Stimulated activated CD8-positive, alpha-beta memory T cell treated with anti-CD3 and anti-CD28 coated beads, Interleukin-4, amount 100 ng/mL, for 48 hours (primary cell): ENCODE measurements at places on chromosomes 5 and 9.

DNA sequence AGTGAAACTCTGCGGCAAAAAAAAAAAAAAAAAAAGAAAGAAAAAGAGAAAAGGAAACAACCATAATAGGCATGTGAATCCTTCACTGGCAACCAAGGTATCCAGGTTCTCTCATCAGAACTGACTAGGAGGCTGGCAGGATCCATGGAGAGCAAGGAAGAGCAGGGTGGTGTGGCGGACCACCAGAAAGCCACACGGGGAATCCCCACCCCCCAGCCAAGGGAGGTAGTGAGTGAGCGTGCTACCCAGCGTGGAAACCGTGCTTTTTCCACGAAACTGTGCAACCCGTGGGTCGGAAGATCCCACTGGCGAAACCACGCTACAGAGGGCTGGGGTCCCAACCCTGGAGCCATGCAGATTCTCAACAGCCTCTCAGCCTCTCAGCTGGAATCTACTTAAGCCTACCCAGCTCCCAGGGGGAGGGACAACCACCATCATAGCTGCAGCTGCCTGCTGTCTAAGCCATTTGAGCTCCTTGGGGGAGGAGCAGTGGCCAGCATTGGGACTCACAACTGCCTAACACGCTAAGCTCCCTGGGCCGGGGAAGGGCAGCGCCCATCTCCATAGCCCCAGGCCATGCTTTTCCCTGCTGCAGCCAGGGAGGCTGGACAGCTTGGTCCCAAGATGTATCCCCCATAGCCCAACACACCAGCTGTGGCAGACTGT is 91.6 kb downstream of the PRELID2 start:
- DNase-seq, result no peak

DNA sequence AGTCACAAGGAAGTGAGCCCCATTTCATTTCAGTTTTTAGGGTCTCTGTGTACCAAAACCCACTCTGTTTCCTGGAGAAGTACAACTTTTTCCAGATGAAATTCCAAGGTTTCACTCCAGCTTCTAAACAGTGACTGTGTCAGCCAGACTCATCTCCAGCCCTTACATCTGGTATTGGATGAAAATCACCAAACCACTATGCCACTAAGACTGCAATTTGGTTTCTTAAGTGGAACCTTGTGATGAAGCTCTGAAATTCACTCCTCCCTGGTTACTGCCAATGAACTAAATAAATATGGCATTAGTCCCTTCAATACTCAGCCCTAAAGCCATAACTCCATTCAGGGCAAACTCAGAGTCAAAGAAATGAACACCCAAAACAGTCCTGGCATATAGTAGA is 211.2 kb upstream of the DAPK1 start:
- no peak for DNase-seq

- DNase-seq, result no peak
Observed at GRCh38 chr9:103988821-103989220, 105.3 kb upstream of the SMC2 start.

- DNase-seq, result no peak
Observed at GRCh38 chr5:89106480-89106879, 223.5 kb upstream of the MEF2C start.

GRCh38 chr5:76622973-76623596 is at the start of gene F2RL2:
Gene F2RL2 (minus strand): TSS chr5:76623403. CDS start chr5:76623230, 173 bp downstream.
- DNase-seq, result no peak

GRCh38 chr9:94593459-94594345 is at the start of gene FBP2:
Gene FBP2 (minus strand): TSS chr9:94593824. CDS start chr9:94593726, 98 bp downstream.
- DNase-seq, result no peak

DNA sequence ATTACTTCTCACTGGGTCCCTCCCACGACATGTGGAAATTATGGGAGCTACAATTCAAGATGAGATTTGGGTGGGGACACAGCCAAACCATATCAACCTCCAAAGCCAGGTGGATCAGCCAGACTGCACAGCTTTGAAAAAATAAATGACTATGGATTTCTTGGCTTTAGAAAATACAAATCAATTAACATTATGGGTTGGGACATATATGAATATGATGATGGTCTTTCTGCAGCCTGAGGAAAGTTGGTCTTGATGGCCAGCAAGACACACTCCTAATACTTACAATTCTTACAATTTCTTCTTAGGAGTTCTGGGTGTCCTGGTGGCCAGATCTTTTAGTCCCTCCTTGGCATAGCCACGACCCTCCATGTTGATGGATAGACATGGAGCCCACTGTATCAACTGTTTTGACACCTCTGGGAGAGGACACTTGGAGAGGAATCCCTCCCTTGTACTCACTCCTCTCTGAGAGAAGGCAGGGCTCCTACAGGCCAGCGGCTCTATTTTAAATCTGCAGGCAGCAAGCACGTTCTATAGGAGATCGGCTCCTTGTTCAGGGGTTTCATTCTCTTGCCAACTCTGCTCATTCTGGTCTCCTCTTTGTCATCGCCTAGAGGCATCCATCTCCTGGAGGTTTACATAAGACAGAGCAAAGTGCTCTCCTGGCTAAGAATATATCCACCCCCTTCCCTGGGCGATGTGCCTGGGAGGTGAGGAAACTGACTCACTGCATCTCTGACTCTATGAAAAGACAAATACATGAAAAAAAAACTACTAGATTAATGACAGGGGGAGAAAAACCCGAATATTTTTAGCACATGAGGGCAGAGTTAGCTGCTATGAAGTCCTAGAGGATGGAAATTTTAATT is 145.9 kb downstream of the CARTPT start:
- no peak for DNase-seq

DNA sequence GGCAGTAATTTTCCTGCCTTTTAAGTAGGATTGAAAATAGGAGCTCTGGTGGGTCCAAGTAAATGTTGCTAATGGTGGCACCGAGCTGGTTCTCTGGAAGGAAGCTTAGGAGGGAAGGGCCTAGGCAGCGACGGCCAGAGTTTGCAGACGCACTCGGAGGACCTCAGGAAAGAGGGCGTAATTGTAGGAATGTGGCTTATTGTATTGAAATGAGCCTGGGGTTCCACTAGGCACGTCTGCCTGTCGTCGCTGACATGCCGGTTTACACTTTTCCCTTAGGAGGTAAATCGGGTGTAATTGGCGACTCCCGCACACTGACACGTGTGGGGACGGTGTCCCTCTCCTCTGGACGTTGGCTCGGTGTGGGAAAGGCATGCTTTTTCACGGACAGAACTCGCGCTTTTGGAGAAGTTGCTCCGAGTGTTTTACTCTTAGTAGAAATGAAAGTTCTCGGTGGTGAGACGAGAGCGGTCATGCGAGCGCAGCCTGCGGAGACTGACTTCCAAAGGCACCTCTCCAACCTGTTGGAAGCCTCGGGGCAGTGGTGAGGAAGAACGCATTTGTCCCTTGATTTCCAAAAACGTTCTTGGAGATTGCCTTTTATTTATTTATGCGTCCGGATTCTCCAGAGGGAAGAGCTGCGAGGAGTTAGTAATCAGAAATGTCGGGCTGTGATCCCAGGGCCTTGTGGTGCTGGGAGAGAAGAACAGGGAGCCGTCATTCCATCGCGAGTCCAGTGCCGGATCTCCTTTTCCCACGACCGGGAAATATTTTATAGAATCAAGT is 1.3 kb downstream of the NR4A3 start:
- peak; percentile 53 for DNase-seq

DNA sequence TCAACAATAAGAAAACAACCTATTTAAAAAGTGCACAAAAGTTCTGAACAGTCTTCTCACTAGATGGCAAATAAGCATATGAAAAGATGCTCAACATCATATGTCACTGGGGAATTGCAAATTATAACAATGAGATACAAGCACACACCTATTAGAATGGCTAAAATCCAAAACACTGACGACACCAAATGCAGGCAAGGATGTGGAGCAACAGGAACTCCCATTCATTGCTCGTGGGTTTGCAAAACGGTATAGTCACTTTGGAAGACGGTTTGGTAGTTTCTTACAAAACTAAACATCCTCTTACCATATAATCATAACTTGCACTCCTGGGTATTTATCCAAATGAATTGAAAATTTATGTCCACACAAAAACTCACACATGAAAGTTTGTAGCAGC is 100.9 kb upstream of the TBC1D2 start:
- DNase-seq, result no peak

GRCh38 chr5:149423794-149424268 is 44.7 kb upstream of the IL17B start:
- no peak for DNase-seq

DNA sequence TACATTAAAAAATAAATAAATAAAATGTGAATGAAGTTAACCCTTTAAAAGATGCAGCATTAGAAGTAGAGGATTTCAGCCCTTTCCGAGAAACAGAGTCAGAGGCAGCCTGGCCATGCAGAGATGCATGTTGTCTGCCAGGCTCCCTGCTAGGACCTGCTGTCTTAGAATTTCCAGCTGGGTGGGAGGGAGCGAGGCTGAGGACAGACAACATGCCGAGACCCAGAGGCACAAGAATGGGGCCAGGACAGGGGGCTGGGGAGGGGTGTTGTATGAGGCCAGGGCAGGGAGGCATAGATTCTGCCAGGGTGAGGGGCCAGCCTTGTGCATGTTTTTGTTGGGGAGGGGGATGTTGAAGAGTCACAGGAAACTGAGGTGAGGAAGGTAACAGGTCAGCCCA is 68.6 kb upstream of the NEURL1B start:
- DNase-seq, result no peak

DNA sequence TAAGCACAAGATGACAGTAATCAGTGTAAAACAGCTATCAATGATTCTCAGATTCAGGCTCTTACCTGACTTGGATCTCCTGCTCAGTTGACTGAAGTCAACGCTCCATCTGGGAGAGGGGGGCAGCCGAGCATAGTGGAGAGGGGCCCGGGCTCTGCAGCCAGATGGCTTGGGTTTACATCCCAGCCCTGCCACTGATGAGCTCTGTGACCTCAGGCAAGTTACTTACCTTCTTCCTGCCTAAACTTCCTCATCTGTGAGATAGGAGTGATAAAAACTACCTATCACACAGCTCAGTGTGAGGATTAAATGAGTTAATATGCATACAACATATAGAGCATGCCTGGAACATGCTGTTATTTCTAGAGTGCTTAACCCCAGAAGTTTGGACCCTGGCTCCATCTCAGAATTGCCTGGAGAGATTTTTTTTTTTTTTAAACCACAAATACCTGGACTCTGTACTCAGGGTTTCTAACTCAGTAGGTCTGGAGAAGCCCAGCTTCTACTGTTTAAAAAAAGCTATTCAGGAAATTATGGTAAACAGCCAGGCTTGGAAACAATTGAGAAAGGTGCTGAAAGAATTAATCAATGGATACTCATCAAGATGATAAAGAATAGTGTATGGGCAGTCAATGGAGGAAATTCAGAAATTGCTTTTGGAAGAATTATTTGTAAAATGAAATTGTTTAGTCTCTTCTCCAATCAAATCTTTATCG is 72.2 kb downstream of the ANKRD55 start:
- no peak for DNase-seq

GRCh38 chr9:7226007-7226640 is 468.4 kb downstream of the KDM4C start:
- no peak for DNase-seq

DNA sequence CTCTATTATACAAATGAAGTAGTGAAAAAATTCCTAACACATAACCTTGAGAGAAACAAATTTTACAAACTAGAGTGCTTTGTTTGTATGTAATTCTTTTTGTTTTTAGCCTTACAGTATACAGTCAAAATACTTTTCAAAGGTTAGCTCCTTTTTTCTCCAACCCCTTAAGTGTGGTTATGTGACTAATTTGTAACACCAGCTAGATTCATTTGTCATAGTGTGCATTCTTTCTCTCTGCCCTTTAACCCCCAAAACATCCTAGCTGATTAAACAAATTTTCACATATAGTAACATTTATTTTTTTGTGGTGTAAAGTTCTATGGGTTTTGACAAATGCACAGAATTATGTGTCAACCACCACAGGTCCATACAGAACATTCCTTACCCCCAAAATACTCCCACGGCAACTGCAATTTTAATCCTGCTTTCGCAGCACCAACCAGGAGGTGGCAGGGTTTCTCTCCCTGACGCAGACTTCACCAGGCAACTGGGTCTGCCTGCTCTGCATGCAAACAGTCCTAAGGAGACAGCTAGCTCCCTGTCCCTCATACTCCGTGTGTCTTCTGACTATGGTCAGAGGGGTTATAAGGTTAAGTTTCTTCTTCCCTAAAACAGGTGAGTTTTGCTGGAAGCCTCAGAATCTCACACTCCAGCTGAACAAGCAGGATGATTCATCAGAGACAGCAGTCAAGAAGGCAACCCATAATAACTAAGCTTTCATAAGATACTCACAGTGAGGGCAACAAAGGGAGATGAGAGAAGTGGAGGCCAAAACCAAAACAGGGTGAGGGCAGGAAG is 44.5 kb upstream of the NR5A1 start:
- DNase-seq, result peak; percentile 42

DNA sequence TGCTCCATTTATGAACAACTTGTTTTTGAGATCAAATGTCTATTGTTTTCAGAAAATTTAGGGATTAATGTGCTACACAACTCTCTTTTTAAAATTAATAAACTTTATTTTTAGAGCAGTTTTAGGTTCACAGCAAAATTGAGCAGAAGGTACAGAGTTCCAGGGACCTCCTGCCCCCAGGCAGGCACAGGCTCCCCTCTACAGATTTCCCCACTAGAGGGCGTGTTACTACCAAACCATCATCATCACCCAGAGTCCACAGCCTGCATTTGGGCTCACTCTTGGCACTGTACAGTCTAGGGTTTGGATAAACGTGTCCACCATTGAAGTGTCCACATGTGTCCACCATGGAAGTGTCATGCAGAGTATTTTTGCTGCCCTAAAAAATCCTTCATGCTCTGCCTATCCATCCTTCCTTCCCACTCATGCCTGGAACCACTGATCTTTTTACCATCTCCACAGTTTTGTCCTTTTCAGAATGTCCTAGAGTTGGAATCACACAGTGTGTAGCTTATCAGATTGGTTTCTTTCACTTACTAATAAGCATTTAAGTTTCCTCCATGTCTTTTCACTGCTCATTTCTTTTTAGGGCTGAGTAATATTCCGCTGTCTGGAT is 61.7 kb downstream of the MRPL36 start:
- peak; percentile 61 for DNase-seq

DNA sequence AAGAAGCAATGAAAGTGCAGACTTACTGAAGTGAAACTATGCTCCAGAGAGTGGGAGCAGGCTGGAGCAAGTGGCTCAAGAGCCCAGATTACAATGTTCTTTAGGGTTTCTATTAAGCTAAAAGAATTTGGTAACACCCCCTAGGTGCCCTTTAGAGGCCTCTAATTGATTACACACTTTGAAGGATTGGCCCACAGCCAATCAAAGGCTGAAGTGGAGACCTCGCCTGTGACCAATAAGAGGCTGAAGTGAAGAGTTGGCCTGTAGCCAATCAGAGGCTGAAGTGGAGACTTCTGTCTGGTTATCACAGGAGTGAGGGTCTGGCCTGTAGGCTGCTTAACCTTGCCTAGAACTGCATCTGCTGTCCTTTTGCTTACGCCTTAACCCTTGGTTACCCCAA is 46.7 kb upstream of the SPATA31C2 start:
- no peak for DNase-seq
